Omental fat pad (tissue), 4 donors: ENCODE measurements at places on chromosomes 5 and 9. TPM values are rescaled to one million over a fixed set of nuclear protein-coding genes. Genes with fewer than 3 reads are reported as not detected.

- DNase-seq: no peak
Observed at GRCh38 chr9:129627556-129628440, 1.8 kb downstream of the NTMT1 start.

- DNase-seq: no peak
Observed at GRCh38 chr9:22170556-22170955, 161.5 kb upstream of the CDKN2B start.

The LRRC14B gene
- total RNA-seq: not detected

The CDH9 gene
- not detected for total RNA-seq

The F2RL2 gene
- 0.63 TPM for total RNA-seq

The BHMT gene
- 3.6 TPM for total RNA-seq

The SLC35A4 gene
- 25.1 TPM for total RNA-seq
